T-helper 1 cell (primary cell): ENCODE measurements at places on chromosomes 3 and 15.

DNA sequence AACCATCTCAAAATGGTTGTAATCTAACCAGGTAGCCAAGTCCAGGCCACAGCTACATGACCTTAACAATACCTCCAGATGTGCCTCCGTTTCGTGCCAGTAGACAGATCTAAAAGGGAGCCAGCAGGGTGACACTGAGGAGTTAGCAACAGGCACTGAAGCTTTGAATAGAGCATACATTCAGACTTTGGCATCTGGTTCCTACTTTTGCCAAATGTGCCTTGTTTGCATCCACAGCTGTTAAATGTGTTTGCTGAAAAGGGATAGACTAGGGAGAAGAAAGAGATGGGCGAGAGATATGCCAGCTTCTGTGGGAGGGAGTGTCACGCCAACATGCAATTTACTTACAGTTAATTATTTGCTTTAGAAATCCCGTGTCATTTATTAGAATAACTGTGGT lies 1433.9 kb upstream of the CADM2 start:
- DNase-seq = no peak

DNA sequence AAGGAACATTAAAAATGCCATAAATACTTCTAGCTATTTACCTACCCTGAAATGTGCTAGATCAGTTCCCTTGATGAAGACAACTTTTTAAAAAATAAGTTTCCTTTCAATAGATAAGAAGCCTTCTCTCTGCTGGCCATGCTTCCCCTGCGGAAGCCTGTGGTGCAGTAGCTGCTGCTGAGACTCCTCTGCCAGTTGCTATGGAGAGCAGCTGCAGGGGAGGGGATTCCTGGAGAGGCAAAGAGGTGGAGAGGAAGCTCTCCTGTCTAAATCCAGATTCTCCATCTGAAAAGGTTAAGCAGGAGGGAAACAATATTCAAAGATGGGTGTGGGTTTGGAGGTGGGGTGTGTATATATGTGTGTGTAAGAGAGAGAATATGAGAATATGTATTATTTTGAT lies 69.8 kb upstream of the BFSP2 start:
- no peak for DNase-seq

DNA sequence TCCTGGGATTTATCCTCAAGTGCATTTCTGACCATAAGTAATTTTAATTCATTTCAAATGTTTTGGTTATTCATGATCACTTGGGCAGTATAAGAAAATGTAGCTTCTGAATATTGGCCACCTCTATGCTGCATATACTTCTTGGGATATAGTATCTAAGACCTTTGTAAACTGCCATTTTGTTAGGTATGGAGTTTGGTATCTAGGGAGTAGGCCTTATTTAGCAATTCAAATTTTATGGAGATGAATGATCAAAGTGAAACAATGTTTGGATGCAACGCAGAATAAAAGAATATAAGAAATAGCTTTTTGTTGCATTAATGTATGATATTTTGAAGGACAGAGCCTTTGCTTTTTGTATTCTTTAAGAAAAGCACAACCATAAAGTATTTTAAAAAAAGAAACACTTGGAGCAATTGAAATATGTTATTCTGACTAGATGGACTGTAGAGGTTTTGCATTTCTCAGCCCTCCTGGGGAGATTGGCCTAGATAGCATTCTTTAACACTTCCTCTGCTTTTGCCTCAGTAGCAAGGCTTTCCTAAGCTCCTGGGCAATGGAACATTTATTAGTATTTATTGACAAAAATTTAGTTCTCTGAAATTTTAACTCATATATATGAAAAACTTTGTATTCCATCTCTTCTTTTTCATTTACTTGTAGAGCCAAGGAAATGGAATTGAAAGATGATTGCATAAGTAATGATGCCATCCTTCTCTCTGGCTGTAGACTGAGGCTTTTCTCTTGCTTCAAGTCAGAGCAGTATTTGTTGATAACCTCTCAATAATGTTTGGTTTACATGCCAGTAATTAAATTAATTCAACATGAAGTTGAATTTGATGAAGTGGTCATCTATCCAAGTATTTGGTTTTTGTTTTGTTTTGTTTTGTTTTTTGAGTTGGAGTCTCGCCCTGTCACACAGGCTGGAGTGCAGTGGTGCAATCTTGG lies 61.8 kb upstream of the UTS2B start:
- no peak for DNase-seq

DNA sequence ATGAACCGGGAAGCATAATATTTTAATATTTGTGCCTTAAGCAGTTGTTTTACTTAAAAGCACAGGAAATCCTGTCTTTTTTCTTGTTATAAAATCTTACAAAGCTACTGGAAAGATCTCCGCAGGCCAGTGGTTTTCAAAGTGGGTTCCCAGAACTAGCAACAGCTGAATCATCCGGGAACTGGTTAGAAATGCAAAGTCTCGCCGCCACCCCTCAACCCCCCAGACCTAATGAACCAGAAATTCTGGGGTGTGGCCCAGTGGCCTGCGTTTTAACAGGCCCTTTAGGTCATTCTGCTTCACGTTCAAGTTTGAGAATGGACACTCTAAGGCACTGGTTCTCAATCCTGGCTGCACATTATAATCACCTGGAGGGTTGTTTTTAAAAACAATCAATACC lies 74.7 kb downstream of the PDZRN3 start:
- DNase-seq = no peak
